ENCODE measurements at places on chromosomes 11 and 22.

DNA sequence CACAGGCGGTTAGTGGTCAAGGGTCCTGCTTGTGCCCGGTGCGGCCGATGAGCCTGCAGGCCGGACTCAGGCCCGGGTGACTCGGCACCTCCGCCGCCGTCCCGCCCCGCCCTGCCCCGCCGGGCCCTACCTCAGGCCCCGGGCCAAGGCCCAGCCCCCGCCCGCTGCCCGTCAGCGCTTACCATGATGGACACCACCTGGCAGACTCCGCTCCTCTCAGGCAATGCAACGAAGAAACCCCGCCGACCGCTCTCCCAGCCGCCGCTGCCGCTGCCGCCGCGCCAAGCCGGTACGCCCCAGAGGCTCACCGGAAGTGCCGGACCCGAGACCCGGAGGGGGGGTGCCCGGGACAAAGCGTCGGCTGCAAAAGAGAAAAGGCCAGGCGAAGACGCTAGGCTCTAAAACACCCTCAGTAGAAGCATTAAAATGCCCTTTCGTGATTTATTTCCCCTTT, at the start of gene UFD1:
UFD1 (minus strand) TSS at position 293 of the 454 bp plus-strand sequence; CDS start at position 185, 108 bp downstream.
- DNase-seq, result no peak

DNA sequence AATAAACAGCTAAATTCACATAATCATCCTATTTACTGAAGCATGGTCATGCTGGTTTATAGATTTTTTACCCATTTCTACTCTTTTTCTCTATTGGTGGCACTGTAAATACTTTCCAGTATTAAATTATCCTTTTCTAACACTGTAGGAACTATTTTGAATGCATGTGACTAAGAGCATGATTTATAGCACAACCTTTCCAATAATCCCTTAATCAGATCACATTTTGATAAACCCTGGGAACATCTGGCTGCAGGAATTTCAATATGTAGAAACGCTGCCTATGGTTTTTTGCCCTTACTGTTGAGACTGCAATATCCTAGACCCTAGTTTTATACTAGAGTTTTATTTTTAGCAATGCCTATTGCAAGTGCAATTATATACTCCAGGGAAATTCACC, 10.7 kb downstream of the RAG1 start:
- no peak for DNase-seq

DNA sequence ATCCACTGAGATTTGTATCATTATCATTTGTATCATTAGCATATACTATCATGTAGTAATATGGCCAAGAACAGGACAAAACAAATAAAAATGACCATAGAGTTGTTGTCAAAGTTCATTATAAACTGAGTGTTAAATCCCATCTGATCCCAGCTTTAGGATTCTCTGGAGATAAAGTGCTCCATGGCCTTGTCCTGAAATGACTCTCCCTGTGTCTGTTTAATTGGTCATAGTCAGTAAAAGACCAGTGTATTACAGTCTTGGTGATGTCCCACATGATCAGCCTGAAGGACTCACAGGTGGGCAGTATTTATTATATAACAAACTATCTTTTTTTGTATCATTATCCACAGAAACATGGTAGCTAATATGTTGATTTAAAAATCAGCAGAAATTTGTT, 361.6 kb downstream of the TMEM135 start:
- no peak for DNase-seq

- DNase-seq, result no peak
These were observed 88.2 kb downstream of the FCHSD2 start for GRCh38 chr11:73053964-73054363.

DNA sequence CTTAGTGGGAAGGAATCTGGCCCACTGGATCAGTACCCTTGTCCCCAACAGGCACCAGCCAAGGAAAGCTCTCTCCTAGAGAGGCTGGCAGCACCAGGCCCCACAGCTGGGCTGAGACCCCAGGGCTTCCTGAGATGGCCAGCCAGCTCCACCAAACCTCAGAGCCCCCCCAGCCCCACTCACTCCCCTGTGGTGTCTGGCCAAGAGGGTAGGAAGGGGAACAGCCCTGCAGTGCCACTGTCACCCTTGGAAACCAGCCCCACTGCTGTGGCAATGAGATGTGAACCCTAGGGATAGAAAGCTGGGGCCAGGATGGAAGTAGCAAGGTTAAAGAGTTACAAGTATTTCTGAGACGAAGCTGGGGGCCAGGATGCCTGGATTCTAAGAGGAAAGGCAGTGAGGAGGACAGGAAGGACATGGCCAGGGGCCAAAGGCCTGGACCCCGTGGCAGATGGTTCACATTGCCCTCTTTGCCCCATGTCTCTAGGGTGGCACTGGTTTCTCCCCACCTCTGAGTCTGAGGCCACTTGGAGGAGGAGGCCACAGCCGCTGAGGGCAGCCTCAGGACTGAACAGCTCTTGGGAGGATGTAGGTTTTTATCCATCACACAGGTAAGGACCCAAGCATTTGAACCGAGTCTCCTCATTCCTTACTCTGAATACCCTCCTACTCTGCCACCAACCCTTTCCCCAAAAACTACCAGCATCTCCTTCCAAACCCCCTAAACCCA, 28.8 kb downstream of the NRXN2 start:
- no peak for DNase-seq

GRCh38 chr11:69087811-69088210, 39.1 kb downstream of the TPCN2 start:
- DNase-seq, result no peak

GRCh38 chr22:30649430-30650007, 13.9 kb downstream of the SLC35E4 start:
- no peak for DNase-seq

GRCh38 chr11:27295928-27296327, 67.1 kb downstream of the CCDC34 start:
- no peak for DNase-seq

- no peak for DNase-seq
These were observed 367.9 kb downstream of the MN1 start for GRCh38 chr22:27433585-27434190.

DNA sequence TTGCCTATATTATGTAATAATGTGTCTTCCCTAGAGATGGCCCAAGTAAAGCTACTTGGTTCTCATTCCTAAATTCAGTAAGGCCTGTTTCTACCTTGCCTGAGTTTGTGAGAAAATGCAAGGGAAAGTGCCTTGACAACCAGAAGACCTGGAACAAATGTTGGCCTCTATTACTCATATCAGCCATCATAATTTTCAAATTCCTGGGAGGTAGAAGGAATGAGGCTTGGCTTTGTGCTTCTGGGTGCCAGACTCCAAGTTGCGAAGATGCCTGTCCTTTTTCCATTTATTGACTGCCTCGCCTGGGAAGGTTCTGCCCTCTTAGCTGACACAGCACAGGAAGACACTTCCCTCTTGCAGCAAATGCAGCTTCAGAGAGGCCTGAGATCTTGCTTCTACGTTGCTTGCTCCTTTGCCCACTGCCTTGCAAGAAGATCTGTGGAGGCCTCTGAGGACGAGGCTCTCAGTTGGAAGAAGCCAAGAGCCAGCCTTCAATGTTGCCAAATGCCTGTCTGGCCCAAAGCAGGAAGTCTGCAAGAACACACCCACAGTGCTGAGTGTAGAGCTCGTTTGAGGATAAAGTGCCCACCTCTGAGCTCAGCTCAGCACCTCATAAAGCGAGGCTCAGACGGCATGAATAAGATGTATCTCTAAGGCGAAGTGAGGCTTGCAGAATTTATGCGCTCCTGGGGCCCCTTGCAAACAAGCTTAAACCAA, 120.1 kb downstream of the GALNT18 start:
- DNase-seq, result peak; percentile 52

DNA sequence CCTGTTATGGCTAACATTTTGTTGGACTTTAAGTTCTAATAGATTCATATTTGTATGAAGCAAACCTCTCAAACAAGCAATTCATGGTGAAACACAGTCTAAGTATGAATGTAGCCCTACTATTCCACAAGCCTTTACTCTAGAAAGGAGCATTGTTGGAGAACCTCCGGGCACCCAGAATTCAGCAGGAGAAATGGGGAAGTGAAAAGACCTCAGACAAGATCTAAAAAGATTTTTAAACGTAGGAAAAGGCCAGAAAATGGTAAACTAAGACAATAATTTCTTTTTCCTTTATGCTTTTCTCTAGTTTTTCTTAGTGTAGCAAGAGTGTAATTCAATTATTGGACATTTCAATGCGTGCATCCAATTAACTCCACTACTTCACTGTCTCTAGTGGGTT, 426.4 kb downstream of the INSC start:
- no peak for DNase-seq

DNA sequence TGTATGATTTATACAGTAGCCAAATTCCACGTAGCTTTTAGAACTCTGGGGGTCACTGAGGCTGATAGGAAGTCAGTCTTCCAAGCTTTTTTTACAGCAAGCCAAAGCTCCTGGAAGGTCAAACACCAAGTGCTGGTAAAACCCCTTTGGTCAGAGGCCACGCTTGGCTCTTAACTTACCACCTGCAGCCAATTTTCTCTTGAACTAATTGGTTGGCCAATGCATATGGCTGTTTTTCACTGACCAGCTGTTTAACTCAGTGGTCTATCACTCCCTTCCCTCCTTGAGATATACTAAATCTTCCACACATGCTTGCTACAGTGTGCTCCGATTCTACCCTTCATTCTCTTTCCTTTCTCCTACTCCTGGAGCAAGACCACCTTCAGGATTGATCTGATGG, 116.0 kb downstream of the FAR1 start:
- DNase-seq, result no peak

GRCh38 chr11:70250876-70251658, 19.4 kb upstream of the PPFIA1 start:
- no peak for DNase-seq

DNA sequence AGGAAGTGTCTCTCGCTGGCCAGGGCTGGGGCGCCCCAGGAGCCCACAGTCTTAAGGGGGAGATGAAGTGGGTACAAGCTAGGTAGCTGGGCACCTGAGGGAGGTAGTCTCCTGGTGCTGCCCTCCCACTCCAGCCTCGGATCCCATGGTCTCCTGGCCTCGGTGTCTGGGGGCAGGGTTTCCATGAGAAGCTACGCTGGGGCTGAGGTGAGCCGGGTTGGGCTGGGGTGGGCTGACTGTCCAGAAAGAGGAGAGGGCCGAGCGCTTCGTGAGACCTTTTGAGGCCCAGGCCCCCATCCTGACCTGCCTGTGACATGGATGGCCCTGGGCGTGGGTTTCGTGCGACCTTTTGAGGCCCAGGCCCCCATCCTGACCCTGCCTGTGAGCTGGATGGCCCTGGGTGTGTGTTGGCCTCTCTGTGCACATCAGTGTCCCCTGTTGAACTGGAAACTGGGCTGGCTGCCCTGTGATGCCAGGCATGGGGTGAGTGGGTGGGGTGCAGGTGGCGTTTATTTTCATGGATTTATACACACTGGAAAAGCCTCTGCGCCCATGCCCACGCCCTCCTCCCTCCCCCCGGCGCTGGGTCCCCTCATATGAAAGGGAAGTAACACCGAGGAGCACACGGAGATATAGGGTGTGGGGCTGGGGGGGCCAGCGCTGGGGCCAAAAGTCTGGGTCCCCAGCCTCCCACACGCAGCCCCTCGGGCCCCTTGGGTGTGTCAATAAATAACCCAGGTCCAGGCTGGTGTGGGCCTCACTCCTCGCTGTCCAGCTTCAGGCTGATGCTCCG, 8.6 kb downstream of the AIP start:
- DNase-seq, result no peak

DNA sequence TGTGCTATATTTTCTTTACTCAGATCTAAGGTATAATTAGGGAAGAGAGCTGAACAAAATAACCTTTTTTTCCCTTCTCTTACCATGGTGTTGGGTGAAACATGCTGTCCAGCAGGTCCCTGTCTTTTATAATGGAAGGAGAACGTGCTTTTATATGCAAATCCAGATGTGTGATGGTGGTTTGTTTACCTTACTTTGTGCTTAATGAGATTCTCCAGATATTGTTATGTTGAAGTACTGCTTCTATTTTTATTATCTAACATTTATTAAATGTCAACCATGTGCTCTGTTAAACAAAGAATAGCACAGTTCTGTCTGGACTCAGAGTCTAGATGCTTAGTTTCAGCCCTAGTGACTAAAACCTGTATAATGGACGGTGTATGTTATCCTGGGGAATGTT, 10.1 kb upstream of the GRIK4 start:
- DNase-seq, result no peak

GRCh38 chr11:1870721-1871466, 18.0 kb downstream of the LSP1 start:
- no peak for DNase-seq

DNA sequence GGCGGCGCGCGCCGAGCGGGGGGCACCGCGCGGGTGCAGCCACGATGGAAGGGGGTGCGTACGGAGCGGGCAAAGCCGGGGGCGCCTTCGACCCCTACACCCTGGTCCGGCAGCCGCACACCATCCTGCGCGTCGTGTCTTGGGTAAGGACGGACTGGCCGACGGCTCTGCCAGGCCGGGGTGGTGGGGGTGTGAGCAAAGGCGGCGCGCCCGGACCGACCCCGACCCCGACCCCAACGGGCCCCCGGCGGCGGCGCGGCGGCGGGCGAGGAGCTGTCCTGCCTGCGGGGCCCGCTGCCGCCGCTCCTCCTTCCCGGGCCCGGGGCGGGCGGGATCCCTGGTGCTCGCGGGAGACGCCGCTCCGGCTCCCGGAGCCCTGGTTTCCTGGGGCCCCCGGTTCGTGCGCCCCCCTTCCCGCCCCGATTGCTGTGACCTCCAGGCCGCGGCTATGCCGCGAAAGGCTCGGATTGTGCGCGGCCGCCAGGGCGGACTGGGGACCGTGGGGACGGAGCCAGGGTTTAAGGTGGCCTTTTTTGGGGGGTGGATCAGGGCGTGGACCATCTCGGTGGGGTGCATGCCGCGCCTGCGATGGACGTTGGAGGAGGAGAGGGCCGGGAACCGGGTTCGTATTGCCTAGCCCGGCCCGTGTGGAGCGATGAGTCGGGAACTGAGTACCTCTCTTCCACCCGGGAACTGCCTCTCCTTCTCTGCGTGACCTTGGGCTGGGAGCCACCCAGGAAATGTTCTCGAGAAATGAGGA, at the start of gene SYNGR1:
SYNGR1 (plus strand) TSS at position 25 of the 760 bp plus-strand sequence; CDS start at position 45, 20 bp downstream.
- DNase-seq, result no peak

GRCh38 chr11:77233011-77233410, 68.5 kb downstream of the GDPD4 start:
- DNase-seq, result no peak

DNA sequence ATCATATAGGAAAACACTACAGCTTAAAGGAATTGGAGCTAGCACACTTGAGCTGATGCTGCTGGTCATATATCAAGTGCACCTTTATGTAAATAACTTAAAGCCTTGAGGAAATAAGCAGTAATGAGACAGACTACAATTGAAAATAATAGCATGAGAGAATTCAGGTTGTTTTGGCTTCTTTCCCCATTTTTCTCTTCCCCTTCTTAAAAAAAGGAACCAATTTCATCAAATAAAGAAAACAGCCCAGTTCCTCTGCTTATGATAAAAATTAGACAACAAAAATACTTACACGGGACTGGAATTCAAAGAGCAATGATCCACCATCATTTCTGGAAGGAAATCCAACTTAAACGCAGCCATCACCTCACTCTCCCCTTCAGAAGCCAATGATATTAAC, 50.2 kb upstream of the RAPSN start:
- DNase-seq, result no peak

- no peak for DNase-seq
These were observed 48.5 kb downstream of the PPP6R3 start for GRCh38 chr11:68509066-68509465.

- no peak for DNase-seq
These were observed 1432.5 kb downstream of the BRD1 start for GRCh38 chr22:48395201-48395600.
